Right hindlimb (tissue), 1 donor: ENCODE measurements at places on chromosomes 16 and 17.

GRCh38 chr17:42399948-42400843 lies 12.0 kb upstream of the STAT3 start:
- no peak for DNase-seq

DNA sequence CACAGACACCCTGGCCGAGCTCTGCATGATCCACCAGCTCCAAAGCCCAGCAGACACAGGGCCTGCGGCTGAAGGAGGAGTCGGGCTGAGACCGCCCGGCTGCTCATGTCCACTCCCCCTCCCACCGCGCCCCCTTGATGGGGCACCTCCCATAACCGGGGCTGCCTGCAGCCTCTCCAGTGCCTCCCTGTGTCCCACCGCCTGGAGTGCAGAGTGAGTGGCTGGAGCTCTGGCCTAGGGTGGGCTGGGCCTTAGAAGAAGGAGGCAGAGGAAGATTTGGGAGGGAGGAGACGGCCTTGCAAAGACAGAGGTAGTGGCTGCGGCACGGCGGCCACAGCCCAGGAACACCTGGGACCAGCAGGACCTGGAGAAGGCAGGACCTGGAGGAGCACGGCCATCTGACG lies 4.0 kb downstream of the CBFA2T3 start:
- peak; percentile 49 for DNase-seq

DNA sequence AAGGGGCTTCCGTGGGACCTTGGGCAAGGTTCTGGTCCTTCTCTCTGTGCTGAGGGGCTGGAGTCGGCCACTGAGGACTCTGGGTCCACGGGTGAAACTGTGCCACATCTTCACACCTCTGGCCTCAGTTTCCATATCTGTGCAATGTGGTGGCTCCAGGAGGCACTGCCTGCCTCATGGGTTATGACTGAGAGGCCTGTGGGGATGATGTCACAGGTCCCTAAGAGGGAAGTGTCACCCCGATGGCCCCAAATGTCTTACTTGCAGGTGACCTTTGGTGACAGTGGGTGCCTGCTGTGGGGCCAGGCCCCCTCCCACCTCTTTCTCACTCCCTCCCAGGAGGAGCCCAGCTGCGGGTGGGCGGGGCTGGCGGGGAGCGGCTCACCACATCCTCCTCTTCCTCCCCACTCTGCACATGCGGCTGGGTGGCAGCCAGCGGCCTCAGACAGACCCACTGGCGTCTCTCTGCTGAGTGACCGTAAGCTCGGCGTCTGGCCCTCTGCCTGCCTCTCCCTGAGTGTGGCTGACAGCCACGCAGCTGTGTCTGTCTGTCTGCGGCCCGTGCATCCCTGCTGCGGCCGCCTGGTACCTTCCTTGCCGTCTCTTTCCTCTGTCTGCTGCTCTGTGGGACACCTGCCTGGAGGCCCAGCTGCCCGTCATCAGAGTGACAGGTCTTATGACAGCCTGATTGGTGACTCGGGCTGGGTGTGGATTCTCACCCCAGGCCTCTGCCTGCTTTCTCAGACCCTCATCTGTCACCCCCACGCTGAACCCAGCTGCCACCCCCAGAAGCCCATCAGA lies at the start of gene IL21R:
Gene IL21R (plus strand): TSS at position 407 of the 801 bp plus-strand sequence. CDS start 27,898 bp downstream, outside the sequence.
- DNase-seq: peak; percentile 85

DNA sequence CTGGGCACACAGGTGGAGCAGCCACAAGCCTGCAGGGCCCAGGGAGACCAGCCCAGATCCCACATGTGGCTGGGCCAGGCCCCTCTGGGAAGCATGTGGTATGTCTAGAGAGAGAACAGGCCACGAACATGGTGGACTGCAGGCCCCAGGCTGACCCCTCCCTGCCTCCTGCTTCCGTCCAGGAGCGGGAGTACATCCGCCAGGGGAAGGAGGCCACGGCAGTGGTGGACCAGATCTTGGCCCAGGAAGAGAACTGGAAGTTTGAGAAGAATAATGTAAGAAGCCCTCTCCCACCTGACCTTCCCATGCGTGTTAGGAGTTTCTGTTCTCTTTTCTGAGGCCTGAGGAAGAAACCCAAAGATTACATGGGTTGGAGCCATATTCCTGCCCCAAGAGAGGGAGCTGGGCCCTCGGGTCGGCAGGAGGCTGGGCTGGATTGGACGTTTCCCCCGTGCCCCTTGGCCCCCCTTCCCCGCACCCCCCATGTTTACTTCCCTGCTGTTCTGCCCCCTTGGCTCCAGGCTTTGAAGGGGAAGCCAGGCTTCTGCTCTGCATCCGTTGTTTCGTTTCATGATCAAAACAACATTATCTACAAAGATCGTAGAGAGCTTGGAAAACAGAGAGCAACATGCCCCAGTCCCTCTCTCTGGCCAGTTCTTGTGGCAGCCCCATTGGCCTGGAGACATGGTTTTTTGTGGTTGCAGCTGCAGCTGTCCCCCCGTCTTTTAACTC lies 5.7 kb upstream of the TCAP start:
- no peak for DNase-seq

GRCh38 chr16:64051824-64052223 lies 1070.0 kb downstream of the CDH11 start:
- no peak for DNase-seq

GRCh38 chr16:30839523-30840227 lies 52.7 kb upstream of the ZNF629 start:
- no peak for DNase-seq

DNA sequence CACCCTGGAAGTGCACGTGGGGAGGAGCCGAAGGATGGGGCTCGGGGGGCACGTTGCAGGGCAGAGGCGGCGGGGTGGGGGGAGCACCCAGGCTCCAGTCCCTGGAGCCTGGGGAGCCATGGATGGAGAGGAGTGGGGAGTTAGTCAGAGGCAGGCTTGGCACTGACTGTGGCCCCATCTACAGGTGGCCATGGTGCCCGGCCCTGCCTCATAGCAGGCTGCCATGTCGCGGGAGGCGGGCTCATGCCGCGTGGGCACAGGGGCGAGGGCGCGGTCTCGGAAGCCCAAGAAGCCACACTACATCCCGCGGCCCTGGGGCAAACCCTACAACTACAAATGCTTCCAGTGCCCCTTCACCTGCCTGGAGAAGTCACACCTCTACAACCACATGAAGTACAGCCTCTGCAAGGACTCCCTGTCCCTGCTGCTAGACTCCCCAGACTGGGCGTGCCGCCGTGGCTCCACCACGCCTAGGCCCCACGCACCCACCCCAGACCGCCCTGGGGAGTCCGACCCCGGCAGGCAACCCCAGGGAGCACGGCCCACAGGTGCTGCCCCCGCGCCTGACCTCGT lies 3.0 kb downstream of the PRR35 start:
- no peak for DNase-seq

GRCh38 chr17:52157603-52158449 lies 688 bp downstream of the CA10 start:
- peak; percentile 19 for DNase-seq

DNA sequence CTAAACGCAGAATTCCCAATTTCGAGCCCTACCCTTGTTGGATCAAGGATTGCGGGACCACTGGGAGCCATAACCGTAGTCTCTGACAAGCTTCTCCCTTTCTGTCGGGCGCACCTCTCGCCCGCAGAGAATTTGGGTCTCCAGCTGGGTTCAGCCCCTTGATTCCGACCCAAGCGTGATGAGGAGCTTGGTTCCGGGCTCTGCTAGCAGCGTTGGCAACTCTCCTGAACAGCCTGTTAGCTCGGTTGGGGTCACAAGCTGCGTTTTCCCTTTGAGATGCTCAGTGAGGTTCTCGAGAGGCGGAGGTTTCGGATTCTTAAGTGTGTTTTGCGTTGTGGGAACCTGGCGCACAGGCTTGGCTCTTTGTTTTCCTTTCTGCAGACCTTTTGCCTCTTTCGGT lies 655 bp downstream of the ATXN1L start:
- DNase-seq: no peak

- DNase-seq: peak; percentile 56
Observed at GRCh38 chr16:65394281-65394680, 272.4 kb upstream of the CDH11 start.

DNA sequence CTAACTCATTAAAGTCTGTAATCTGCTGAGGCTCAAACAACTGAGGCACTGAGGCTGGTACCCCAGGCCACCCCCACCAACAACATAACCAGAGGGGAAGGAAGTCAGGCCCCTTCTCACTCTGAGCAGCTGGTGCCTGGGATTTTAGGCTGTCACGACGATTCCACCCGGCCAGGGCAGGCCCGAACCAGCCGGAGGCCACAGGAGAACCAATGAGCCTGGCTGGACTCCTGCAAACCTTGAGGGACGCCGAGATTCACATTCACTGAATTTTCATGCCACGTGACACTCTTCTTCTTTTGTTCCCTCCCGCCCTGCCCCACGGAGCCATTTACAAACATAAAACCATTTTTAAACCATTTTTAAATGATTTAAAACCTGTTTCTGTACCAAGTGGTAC lies 48.1 kb downstream of the RPH3AL start:
- DNase-seq: peak; percentile 47

DNA sequence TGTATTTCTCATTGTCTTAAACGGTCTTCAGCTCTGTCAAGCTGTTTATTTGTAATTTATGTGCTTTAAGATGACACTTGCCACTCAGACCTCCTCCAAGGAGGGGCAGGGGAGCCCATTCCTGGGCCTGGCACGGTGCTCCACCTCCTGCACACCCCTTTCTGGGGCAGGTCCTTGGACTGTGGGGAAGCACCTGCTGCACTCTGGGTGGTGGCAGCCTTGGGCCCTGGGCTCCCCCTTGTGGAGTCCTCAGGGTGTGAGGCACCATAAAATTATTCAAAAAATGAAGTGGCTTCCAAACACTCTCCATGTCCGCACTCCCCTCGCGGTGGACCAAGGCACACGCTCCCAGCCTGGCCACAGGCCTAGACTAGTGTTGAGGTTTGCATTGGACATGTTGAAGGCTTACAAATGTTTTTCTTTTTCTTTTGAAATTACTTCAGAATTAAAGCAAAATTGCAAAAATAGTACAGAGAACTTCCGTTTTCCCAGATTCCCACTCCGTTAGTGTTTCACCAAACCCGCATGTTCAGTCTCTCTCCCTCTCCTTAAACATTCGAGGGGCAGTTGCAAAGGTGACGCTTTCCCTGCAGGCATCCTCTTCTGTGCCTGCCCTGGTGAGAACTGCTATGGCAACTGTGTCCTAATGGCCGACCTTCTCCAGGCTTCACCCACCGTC lies 32.4 kb downstream of the FOXK2 start:
- DNase-seq: peak; percentile 63

GRCh38 chr17:53949473-53950090 lies 126.9 kb downstream of the KIF2B start:
- no peak for DNase-seq

- peak; percentile 75 for DNase-seq
Observed at GRCh38 chr17:34637548-34638525, 58.5 kb downstream of the TMEM132E start.

- DNase-seq: no peak
Observed at GRCh38 chr16:13306161-13306995, 405.0 kb downstream of the SHISA9 start.

GRCh38 chr17:43517161-43517560 lies 29.0 kb downstream of the ETV4 start:
- no peak for DNase-seq

DNA sequence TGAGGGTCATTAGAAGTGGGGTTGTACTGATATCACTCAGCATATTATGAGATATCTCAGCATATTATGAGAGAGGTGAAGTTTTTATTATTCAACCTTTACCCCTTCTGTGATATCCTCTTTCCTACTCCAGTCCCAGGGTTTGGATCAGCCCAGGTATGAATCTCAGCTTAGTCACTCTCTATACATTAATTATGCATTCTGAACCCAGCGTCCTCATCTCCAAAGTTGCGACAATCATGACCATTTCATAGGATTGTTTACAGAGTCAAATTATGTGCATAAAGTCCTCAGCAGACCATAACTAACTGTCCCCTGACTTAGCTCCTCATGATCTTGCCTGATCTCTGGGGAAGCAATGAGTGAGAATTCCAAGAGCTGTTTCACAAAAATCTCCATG lies 20.5 kb upstream of the BLMH start:
- no peak for DNase-seq

- no peak for DNase-seq
Observed at GRCh38 chr17:73478768-73479424, 165.3 kb downstream of the SDK2 start.

GRCh38 chr17:1960545-1960912 lies 64.6 kb downstream of the RTN4RL1 start:
- no peak for DNase-seq

DNA sequence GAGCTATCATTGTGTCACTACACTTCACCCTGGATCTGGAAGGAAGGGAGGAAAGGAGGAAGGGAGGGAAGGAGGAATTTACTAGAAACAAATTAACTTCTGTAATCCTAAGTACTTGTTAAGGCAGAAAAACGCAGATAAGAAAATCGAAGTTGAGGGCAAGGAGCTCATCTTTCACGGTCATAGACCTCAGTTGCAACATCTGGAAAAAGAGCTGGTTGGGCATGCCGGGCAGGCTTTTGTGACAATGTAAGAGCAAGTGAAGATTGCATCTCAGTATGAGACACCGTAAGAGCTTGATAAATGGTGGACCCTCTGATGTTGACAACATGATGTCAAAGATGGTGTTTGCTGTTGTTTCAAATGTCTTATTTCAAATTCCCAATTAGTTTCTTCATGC lies 721.5 kb downstream of the MAF start:
- DNase-seq: no peak

DNA sequence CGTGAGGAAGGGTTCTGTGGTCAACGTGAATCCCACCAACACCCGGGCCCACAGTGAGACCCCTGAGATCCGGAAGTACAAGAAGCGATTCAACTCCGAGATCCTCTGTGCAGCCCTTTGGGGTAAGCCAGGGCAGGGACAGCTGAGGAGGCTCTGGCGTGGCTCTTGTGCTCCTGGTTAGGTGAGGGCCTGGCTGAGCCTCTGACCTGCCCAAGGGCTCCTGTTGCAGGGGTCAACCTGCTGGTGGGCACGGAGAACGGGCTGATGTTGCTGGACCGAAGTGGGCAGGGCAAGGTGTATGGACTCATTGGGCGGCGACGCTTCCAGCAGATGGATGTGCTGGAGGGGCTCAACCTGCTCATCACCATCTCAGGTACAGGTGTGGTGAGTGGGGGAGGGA lies 4.2 kb upstream of the C17orf107 start:
- DNase-seq: no peak

GRCh38 chr16:58475091-58475619 lies 24.8 kb upstream of the NDRG4 start:
- DNase-seq: no peak

DNA sequence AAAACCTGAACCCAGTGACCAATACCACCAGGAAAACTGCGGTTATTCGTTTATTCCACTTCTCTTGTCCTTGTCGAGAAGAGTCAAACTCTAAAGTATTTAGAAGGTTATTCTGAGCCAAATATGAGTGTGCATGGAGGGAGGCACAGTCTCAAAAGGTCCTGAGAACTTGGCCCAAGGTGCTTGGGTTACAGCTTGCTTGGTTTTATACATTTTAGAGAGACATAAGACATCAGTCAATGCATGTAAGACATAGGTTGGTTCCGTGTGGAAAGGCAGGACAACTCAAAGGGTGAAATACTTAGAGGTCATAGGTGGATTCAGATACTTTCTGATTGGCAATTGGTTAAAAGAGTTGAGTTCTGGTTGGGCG lies 681 bp upstream of the TRAP1 start:
- DNase-seq: no peak

GRCh38 chr16:51522902-51523301 lies 371.8 kb upstream of the SALL1 start:
- DNase-seq: no peak

DNA sequence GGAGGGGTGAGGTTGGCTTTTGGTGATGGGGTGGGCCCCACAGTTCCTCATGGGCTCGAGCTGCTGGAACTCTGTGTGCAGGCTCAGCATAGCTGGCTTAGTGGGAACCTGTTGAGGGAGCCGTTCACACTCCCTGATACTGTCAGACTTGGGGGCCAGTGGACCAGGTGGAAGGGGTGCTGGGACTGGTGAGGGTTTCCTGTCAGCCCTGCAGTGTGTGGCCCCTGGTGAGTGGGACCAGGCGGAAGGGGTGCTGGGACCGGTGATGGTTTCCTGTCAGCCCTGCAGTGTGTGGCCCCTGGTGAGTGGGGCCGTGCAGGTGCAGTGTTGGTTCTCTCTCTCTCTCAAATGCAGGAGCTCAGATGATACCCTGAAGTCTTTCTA lies 45.1 kb upstream of the ZNF750 start:
- no peak for DNase-seq
